ENCODE measurements at places on chromosomes 11 and 22.
A peak's percentile ranks its signal among the peaks of the same experiment; 100 is the strongest.

DNA sequence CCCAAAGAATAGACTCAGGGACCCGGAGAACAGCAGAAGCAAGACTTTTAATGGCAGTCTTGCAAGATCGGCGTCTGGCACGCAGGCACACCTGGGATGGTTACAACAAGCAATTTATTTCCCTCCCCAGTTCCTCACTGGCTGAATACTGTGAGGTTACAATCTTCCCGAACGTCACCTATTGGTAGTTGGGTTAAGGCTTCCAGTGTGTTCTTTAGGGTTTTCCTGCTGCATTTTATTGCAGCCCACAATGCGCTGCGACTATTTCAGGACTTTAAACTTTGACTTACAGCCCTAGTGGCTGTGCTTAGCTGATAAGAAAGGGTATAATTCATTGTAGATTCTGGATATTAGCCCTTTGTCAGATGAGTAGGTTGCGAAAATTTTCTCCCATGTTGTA, 11.5 kb upstream of the TRIM68 start:
- DNase-seq = no peak

GRCh38 chr22:48972979-48973693, 854.5 kb downstream of the BRD1 start:
- DNase-seq = no peak

DNA sequence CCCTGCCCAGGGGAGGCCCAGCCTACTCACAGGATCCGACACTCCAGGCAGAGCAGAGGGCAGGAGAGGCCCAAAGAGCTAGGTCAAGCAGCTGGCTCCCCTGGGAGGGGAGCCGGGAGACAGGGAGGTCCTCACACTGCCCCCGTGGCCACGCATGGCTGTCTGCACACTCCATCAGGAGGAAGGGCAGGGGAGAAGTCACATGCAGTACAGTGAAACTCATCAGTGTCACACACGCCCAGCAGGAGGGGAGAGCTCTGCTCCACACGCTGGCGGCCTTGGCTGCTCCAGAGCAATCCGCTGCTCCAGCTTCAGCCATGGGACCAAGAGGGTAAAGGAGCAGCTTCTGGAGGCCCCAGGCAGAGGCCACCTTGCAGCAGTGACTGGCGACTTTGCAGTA, 14.3 kb downstream of the TCIRG1 start:
- no peak for DNase-seq

DNA sequence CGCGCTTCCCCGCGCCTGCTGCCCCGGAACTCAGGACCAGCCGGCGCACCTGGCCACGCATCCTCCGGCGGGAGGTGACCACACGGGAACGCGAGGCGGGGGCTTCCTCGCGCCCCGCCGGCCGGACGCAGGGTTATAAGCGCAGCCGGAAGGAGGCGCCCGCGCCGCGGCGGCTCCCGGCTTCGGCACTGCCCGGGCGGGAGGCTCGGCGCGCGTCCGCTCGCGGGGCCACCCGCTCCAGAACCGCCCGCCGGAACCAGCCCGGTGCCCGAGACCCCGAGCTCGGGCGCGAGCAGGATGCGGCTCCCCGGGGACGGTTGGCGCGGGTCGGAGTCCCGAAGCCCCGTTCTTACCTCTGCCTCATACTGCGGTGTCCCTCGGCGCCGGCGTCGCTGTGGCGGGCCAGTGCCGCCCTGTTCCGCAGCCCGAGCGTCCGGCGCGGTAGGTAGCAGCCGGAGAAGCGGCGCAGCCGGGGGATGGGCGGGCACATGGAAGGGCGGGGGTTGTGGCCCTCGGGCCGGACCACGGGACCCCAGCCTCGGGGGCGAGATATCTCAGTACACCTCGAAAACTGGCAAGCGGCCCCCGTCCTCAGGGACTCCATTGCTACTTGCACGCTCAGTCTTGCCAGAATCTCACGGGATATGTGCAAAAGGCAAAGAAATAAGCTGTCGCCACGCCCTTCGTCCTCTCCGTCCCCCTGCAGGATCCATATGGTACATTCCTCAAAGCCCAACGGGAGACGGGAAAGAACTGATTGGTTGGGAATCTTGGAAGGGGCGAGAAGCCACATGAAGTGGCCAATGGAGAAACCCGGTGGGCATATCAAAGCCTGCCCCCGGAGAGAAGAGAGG, 23.1 kb downstream of the MICAL3 start:
- peak; percentile 53 for DNase-seq

DNA sequence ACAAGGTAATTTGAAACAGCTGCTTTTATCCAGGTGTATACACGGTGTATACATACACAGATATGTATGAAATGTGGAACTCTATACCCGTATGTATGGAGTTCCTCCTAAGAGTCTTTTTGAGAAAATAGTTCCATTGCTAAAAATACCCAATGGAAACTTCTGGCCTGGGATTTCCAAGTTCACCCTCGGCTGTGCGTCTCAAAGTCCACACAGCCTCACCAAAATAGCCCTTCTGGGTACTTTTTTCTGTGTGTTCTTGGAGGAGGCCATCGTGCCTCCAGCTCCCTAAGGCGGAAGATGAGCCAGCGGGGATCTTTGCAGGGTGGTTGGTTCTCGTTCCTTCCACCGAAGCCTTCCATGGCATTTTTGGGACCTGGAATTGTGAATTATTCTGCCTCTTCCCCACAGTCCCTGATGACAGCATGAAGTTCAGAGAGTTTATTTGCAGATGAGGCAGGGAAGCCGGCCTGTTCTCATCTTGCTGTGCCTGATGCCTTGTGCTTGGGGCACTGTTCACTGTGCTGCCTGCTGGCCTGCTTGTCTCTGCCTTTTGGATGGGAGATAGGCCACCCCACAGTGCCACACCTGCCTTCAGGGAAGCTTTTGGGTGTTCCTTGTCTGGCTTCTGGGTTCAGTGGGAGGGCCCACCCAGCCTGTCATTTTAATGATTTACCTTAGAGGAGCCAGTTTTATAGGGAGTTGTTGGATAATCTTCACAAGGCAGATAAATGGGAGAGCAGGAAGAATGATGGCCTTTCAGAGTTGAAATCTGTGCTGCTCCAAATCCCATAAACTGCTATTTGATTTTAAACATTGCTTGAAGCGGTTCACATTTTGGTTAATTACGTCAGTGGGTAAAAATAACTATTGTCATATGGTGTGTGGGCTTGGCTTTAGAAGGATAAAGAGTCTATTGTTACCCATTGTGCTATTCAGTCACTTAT, 112.7 kb upstream of the OR4B1 start:
- DNase-seq = no peak

- DNase-seq = no peak
These were observed 34.6 kb downstream of the ZNRF3 start for GRCh38 chr22:28917747-28918549.

DNA sequence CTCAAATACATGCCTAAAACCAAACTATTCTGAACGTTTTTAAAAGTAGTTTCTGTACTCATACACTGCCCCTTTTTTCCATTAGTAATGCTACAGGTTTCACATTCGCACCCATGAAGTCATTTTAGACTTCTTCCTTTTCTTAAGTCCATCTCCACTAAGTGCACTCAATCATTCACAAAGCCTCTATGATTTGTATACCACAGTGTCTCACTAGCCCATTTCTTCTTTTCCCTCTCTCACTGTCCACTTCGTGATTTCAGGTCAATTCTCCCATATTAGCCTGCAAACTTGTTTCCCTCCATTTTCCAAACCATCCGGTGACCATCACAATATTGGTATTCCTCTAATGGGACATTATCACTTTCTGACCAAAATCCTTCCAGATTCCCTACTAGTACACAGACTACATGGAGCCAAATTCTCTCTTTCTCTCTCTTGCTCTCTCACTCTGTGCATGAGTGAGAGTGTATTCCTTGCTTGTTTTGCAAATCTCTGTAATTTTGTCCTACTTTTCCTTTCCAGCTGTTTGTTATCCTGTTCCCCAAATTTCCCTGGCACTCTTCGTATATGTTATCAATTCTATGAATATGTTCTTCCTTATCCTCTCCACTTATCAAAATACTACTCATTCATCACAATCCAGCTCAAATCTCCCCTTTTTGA, 3.4 kb upstream of the ZC3H12C start:
- DNase-seq = no peak

GRCh38 chr22:42388130-42388797, 43.9 kb downstream of the NFAM1 start:
- no peak for DNase-seq
